Left ventricle myocardium superior (tissue), 1 donor: ENCODE measurements at places on chromosomes 1 and 21.

- DNase-seq, result no peak
Observed at GRCh38 chr1:168656485-168656884, 72.5 kb downstream of the DPT start.

DNA sequence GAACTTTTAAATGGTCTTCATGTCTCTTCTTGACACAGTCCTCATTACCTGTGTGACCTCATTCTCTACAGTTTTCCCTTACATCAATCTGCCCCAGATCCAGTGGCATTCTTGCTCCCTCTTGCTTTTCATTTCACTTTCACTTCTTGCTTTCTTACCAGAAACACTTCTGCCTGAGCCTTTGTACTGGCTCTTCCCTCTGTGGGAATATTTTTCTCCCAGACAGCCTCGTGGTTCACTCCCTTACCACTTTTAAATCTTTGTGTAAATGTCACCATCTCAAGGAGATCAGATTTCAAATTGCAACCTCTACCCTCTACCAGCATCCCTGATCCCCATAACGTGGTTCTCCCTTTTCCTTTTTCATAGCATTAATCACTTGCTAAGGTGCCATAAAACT lies 73.2 kb downstream of the DISC1 start:
- DNase-seq, result no peak

- DNase-seq, result no peak
Observed at GRCh38 chr1:209105701-209106100, 477.8 kb upstream of the CAMK1G start.

DNA sequence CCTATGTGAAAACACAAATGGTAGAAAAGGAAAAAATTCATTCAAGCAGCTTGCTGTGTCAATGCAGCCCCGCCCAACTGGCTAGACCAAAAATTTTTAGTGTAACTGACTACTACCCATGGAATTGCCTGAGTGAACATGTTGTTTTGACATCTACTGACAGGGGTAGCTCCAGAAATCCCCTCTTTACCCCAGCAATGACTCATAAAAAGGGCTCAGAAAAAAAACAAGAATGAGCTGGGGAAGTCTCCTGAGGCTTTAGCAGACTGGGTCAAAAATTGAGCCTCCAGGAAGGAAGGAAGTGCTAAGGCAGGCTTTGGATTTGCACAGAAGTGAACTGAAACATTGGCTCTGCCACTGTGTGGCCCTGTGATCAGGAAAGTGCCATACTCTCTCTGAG lies 24.4 kb upstream of the FGGY start:
- DNase-seq, result no peak

DNA sequence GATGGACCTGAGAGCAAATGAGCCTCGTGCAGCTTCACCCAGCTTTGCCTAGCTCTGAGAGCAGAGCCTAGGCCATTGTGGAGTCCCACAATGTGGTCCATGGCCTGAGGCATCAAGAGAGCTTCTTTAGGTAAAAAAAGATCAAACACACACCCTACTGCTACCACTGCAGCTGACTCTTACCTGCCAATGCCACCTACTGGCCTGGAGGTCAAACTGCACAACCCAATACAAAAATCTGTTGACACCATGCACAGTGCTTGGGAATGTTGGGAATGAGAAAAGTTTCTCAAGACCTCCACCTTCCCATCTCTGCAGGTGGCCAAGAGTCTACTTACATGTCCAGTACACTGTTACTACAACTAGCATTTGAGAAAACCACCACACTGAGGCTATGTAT lies 60.6 kb downstream of the UCHL5 start:
- DNase-seq, result no peak

DNA sequence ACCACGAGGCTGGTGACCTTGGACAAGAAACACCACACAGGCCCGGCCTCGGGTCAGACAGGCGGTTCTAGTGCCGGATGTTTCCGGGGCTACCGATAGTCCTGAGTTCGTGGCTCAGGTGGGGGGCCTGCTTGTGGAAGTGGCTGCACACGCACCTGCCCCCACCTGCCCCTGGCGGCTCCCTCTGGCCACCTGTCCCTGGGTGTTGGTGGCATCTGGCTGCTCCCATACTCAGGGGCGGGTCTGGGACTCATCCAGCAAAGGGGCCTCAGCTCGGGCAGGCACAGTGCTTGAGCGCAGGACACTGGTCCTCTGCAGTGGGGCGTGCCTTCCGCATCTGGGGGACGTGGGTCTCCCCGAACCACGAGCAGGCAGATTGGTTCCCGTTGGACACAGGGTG lies 33.6 kb downstream of the TP73 start:
- DNase-seq, result no peak

DNA sequence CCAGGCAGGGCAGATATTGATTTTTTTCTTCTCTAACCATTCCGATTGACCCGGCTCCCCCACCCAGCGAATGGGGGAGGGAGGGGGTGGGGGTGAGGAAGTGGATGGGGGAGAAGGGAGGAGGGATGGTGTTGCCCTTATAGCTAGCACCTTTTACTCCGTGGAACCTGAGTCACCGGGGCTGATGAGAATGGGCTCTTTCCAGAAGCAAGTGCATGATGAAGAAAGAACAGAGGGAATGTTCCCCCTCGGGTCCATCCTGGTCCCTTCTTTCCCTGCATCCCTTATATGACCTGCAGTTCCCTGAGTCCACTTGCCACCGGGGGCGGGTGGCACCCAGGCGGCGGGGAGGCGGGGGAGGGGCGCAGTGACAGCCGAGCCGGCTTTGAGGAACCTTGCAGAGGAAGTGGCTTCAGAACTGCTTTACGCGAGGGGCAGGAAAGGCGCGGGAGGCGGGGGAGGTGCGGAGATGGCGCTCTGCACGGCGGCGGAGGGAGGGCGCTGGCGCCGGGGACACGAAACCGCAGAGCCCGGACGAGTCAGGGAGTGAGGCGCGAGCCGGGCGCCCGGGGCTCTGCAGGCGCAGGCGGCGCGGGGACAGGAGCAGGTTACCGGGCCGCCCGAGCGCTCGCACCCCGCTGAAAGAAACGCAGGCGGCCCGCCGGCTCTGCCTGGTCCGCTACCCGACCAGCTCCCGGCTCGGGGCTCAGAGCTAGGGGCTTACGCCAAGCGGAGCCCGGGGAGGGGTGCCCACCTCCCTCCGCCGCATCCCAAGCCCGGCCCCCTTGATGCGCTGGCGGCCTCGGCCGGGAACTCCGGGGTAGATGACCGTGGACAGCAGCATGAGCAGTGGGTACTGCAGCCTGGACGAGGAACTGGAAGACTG lies 49.7 kb downstream of the RASSF5 start:
- DNase-seq, result peak; percentile 90

DNA sequence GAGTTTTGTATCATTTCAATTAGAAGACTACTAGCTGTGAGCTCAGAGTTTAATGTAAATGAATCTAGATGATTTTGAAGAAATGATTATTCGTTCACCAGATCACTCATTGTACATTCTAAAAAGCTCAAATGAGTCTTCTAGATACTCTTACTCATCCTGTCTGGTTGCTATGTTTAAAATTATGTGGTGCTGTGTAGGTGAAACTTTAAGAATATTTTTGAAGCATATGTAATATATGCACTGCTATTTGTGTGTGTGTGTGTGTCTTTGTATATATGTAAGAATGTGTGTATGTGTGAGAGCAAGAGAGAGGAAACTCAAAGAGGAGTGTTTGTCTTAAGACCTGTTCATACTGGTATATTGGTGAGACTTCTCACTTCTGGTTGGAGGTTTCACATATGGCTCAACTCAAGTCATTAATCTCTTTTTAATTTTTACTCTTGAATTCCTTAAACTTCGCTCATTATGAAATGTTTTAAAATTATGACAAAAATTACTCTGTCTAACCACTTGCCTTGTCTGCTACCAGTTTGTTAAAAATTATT lies 8.6 kb upstream of the C1orf105 start:
- DNase-seq, result no peak

DNA sequence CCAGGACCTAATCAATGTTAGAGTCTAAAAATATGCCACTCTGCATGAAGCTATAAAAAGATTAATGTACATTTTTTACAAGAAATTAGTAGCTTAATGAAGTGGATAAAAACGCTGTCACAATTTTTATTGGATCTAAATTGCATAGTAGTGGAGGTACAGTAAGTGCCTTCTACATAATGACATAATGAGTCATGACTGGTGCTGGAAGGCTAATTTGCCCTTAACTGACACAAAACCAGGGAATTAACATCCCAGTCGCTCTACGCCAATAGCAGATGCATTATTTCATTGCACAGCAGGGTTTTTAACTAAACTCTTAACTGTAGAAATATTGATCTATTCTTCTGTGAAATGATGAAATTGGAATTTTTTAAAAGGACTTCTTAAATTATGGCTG lies 33.3 kb downstream of the RRAGC start:
- no peak for DNase-seq

DNA sequence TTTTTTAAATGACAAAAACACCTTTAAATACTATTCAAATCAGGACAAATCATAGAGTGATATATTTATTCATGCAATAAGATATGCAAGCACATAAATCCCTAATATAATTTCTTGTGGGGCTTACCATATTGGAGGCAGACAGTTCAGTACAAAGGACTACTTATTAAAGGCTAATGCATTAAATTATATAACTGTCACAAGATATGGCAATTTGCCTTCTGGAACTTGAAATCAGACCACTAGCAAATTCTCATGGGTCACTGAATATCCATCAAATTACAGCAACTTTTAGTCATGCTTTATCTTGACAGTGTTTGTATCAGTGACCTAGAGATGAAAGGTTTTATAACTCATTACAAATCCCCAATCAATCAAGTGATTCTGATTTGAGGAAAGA lies 54.1 kb upstream of the NCAM2 start:
- DNase-seq, result no peak

DNA sequence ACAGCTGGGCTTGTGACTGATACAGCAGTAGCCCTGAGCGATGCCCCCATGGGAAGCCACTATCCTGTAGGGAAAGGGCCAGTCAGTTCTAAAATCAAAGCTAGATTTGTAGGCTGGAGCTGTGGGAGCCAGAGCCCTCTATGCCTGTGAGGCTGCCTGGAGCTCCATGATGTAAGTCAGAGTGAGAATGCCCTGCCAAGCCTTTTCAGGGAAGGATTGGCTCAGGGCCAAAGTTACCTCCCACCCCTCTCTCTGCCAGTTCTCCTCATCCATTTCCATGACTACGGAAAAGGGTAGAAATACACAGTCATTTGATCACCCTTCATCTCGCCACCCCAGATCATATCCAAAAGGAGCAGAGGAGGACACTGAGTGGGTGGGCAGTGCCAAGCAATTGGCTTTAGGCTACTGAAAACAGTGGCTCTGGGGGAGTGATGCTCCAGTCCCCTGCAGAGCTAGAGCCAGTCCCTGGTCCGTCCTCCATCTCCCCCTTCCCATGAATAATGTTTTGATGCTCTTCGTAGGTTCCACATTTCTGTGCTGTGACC lies 59.5 kb upstream of the KCNA3 start:
- no peak for DNase-seq

DNA sequence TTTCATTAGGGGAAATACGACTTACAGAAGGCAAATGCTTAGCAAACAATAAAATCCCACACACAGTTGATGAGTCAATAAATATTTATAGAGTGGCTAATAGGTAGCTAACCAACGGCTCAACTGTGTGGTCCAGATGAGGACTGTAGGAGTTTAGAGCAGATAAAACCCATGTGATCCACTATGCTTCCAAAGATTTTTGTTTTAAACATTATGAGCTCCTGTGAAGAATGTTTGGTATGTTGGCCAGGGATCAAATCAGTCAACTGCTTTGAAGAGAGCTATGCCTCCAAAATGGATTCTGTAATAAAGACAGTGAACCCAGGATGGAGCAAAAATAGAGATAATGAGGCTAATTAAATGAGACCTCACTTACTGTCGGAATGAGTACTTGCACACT lies 72.3 kb upstream of the COL11A1 start:
- no peak for DNase-seq

- DNase-seq, result no peak
Observed at GRCh38 chr1:36764798-36765197, 269.5 kb downstream of the GRIK3 start.

GRCh38 chr1:118335331-118335732 lies 150.3 kb upstream of the SPAG17 start:
- no peak for DNase-seq

DNA sequence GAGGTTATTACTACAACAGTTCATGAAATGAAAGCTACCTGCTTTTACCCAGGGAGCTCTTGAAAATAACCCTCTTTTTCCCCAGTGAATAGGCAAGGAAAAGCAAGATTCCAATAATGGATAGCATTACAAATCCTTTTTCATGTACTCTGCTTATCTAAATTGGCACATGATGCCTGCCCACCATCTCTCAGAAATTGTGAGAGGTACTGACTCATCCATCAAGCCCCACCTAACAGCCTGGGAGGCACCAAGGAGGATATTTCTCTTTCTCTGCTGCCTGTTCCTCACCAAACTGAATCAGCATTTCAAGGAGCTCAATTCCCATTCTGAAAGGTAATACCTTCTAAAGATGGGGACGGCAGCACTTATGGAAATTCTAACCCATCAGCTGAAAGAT lies 34.4 kb downstream of the PALMD start:
- DNase-seq, result no peak

GRCh38 chr1:53554592-53555305 lies 95.5 kb downstream of the DMRTB1 start:
- DNase-seq, result peak; percentile 16

- no peak for DNase-seq
Observed at GRCh38 chr1:177044390-177044789, 120.1 kb downstream of the ASTN1 start.

DNA sequence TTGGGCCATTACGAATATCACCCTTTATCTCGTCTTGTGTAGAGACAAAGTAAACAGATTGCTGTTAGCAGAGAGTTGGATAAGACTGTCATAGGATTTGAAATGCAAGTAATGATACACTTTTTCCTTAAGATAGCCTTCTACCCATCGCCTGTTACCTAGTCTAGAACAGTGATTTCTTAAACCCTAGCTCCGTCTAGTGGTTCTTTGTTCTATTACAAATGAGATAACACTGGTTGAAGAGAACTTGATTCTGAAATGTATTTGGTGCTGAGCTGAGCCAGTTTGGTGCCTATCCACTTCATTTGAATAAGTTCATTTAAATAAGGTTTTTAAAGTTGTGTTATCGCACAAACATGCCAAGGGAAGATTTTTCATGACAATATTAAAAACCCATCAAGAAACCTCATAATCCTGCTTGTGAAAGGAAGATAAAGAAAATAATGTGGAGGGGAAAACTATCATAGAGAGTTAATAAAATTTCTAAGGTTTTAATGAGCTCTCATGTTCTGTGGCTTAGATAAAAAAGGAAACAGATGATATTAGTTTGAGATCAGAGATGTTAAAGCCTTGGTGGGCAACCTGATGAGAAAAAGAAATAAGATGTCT lies 1.5 kb upstream of the KCNH1 start:
- DNase-seq, result no peak

DNA sequence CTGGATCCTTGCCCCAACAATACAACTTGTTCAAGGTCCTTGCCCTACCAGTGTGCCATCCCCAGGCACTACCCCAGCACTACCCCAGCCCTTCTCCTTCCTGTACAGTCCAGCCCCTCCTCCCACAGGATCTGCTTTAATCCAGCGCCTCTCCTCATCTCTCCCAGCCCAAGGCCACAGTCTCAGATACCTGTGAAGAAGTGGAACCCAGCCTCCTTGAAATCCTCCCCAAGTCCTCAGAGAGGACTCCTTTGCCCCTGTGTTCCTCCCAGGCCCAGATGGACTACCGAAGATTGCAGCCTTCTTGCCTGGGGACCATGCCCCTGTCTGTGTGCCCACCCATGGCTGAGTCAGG lies 6.5 kb upstream of the CDC20 start:
- no peak for DNase-seq
